ENCODE measurements at places on chromosomes 1 and 21.

DNA sequence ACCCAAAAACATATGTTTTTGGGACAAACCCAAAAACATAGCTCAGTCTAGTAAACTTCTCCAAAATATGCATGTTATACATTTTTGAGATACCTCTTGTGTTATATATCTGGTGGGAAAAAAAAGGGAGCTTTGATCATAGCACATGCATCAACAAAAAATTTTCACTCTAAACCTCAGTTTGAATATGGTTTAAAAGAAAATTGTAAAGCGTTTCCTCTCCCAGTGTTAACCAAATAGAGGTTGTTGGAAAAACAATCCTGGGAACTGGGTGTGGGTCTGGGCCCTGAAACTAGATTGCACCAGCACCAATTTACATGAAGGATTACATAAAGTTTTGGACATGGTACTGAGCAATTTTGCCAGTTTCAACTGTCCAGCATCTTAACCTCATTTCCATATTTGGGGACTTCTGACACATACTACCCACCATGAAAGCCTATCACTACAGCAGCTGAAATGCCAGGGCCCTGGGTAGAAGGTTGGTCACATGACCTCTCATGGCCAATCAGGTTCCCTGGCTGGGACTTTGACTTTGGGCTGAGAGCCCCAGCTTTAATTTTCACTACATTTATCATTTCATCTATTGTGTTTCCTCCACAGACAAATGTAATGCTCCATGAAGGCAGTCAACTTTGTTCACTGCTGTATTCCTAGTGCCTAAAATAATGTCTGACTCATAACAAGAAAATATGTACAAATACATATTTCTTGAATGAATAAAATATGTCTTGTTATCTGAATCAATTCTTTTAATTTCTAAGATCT is 150.7 kb downstream of the SETD4 start:
- H3K4me1 ChIP-seq: peaks cover 19% of the 10 kb centered on the region
- no peaks in the 10 kb centered on the region for H3K27me3 ChIP-seq
- DNase-seq: no peak

DNA sequence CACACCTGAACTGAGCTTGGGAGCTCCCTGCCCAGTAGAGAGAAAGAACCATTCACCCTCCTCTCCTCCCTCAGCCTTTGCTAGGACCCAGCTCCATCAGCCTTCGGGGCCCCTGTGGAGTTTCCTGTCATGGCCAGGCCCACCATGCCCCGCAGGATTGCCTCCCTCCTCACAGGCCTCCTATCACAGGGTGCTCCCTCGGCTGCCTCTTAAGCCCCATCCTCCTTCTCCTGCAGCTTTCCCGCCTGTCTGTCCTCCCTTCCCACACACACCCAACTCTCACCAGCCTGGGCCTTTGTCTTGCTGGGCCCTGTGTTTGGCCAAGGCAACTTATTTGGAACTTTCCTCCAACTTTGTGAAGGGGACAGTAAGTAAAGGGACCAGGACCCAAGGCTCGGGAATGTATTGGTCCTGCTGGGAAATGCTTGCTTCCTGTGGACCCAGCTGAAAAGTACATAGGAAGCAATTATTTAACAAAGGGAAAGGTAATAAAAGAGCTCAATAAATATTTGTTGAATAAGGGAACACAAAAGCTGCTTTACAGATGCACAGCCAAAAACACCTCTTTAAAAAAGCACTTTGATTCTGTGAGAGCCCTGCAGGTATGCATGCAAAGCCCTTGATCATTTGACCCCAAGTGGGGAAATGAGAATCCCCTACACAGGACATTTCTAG is 31.6 kb upstream of the TENT5C start:
- H3K4me3 ChIP-seq: no peak overlapping the region
- DNase-seq: no peak
- no peak overlapping the region for H3K27ac ChIP-seq
- no peaks in the 10 kb centered on the region for H3K36me3 ChIP-seq

DNA sequence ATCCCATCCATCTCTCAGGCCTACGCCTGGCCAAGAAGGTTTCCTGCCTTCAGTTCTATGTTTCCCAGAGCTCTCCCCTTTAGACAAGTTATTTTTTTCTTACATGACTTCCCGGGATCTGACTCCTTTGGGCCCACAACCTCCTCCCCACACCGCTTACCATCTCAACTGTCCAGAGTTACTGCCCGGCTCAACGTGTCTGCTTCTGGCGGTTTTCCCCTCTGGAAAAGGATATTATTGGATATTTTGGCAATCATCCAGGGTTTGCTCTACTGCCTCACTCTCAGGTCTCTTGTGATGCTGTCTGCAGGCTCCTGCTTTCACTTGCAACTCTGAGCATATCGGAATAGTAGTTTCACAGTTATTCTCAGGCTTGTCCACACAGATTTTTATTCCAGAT is 318.2 kb upstream of the CAMK1G start:
- no peaks in the 10 kb centered on the region for H3K27me3 ChIP-seq
- no peaks in the 10 kb centered on the region for H3K36me3 ChIP-seq
- H3K4me1 ChIP-seq: no peaks in the 10 kb centered on the region
- no peak for DNase-seq

GRCh38 chr1:234602334-234603220 is 7.4 kb downstream of the IRF2BP2 start:
- H3K4me1 ChIP-seq: peaks cover 81% of the 10 kb centered on the region
- DNase-seq: peak; percentile 79
- peak overlapping the region; percentile 3 for H3K27ac ChIP-seq
- peak overlapping the region; percentile 89 for H3K4me3 ChIP-seq
- no peaks in the 10 kb centered on the region for H3K27me3 ChIP-seq
- peaks cover 40% of the 10 kb centered on the region for H3K36me3 ChIP-seq

DNA sequence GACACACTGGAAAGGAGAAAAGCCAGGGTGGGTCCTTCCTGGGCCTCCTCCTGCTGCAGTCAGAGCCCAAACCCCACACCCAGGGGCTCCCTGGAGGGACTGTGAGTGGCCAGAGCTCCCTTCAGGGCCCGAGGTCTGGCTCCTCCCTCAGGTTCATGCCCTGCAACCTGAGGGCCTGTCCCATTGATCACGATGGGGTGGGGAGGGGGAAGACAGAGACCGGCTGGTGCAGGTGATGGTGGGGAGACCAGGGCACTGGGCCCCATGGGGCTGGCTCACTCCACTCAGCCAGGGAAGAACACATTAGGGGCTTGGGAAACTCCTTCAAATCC is 30.1 kb upstream of the NPPB start:
- H3K27ac ChIP-seq: no peak overlapping the region
- H3K4me3 ChIP-seq: no peak overlapping the region
- H3K36me3 ChIP-seq: no peaks in the 10 kb centered on the region
- H3K4me1 ChIP-seq: peaks cover 9% of the 10 kb centered on the region

- H3K27me3 ChIP-seq: no peaks in the 10 kb centered on the region
- no peak overlapping the region for H3K4me3 ChIP-seq
Observed at GRCh38 chr1:113185463-113186104, 112.6 kb downstream of the LRIG2 start.

- H3K27me3 ChIP-seq: no peaks in the 10 kb centered on the region
- no peak overlapping the region for H3K4me3 ChIP-seq
- H3K27ac ChIP-seq: no peak overlapping the region
- no peaks in the 10 kb centered on the region for H3K4me1 ChIP-seq
- no peaks in the 10 kb centered on the region for H3K36me3 ChIP-seq
Observed at GRCh38 chr1:83931658-83932253, 67.2 kb downstream of the TTLL7 start.

DNA sequence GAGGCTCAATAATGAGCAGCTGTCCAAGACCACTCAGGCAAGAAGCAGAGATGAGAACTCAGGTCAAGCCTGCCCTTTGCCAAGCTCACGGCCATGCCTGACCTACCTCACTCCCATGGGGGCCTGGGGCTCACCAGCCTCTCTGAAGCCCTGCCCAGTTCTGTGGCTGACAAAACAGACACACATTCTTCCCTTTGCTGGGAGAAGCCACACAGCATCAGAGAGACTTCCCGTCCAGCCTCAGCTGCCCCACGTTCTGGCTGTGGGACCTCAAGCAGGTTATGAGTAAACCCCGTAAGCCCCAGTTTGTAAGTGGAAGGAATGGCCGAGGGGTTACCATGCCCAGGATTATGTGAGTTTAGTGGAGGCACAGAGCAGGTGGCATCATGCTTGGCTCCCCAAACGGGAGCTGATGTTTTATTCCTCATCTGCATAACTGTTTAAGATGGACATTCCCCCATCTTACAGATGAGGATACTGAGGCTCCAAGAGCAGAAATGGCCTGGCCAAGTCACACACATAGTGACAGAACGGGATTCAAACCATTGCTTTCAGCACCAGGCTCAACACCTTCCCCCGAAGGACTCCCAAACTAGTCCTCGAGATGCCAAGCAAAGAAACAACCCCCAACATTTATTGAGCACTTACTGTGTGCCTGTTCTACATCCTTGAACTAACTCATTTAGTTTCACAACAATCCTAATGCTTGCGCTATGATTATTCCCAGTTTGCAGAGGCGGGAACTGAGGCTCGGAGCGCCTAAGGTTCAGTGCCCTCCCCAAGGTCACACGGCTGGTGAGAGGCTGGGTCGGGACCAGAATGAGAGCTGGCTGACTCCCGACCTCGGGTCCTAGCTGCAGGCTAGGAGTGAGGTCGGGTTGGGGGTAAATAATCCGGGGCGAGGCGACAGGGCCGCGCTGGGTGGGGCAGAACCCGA is 49.1 kb upstream of the LAPTM5 start:
- peaks cover 88% of the 10 kb centered on the region for H3K27me3 ChIP-seq
- H3K4me3 ChIP-seq: no peak overlapping the region
- H3K36me3 ChIP-seq: no peaks in the 10 kb centered on the region
- H3K4me1 ChIP-seq: no peaks in the 10 kb centered on the region

DNA sequence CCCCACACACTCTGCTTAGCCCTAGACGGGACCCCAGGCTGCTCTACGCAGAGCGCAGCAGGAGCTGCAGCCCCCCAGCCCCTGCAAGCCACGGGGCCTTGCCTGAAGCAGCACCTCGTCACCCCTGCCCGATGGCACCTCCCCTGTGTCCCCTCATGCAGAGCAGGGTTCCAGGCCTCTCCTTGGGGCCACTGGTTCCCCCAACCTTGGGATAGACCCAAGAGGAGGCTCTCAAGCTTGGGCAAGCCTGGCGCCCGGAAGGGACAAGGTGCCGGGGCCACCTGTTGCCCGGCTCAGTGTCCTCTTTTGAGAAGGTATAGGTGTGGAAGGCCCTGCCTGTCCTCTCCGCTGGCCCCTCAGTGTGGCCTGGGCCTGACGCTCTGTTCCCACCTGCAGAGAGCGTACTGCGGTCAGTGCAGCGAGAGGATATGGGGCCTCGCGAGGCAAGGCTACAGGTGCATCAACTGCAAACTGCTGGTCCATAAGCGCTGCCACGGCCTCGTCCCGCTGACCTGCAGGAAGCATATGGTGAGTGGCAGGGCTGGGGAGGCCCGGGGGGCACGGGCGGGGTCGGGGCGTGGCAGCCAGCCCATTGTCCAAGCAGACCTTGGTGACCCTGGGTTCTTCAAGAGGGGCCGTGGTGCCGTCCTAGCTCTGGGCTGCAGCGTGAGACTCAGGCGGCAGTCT is 50.6 kb downstream of the FAAP20 start:
- H3K36me3 ChIP-seq: no peaks in the 10 kb centered on the region
- no peak overlapping the region for H3K4me3 ChIP-seq
- no peaks in the 10 kb centered on the region for H3K27me3 ChIP-seq
- peaks cover 86% of the 10 kb centered on the region for H3K4me1 ChIP-seq
- no peak for DNase-seq

- H3K4me3 ChIP-seq: no peak overlapping the region
- H3K36me3 ChIP-seq: no peaks in the 10 kb centered on the region
- H3K27me3 ChIP-seq: no peaks in the 10 kb centered on the region
- H3K27ac ChIP-seq: no peak overlapping the region
- no peak for DNase-seq
- H3K4me1 ChIP-seq: no peaks in the 10 kb centered on the region
Observed at GRCh38 chr1:62652387-62652786, 35.8 kb downstream of the DOCK7 start.

GRCh38 chr1:182107209-182107608 is 45.7 kb upstream of the ZNF648 start:
- H3K27ac ChIP-seq: no peak overlapping the region
- no peak for DNase-seq
- H3K4me3 ChIP-seq: no peak overlapping the region
- no peaks in the 10 kb centered on the region for H3K4me1 ChIP-seq
- no peaks in the 10 kb centered on the region for H3K36me3 ChIP-seq

GRCh38 chr1:112549590-112549989 is 40.8 kb downstream of the WNT2B start:
- H3K4me3 ChIP-seq: no peak overlapping the region
- no peaks in the 10 kb centered on the region for H3K4me1 ChIP-seq
- peaks cover 6% of the 10 kb centered on the region for H3K36me3 ChIP-seq

GRCh38 chr1:119878171-119878570 is 18.1 kb downstream of the ADAM30 start:
- no peak for DNase-seq
- H3K4me1 ChIP-seq: peaks cover 18% of the 10 kb centered on the region
- H3K4me3 ChIP-seq: no peak overlapping the region
- H3K27me3 ChIP-seq: no peaks in the 10 kb centered on the region
- no peaks in the 10 kb centered on the region for H3K36me3 ChIP-seq

GRCh38 chr1:200546577-200546976 is 74.0 kb downstream of the KIF14 start:
- no peaks in the 10 kb centered on the region for H3K4me1 ChIP-seq
- no peaks in the 10 kb centered on the region for H3K27me3 ChIP-seq
- no peaks in the 10 kb centered on the region for H3K36me3 ChIP-seq

DNA sequence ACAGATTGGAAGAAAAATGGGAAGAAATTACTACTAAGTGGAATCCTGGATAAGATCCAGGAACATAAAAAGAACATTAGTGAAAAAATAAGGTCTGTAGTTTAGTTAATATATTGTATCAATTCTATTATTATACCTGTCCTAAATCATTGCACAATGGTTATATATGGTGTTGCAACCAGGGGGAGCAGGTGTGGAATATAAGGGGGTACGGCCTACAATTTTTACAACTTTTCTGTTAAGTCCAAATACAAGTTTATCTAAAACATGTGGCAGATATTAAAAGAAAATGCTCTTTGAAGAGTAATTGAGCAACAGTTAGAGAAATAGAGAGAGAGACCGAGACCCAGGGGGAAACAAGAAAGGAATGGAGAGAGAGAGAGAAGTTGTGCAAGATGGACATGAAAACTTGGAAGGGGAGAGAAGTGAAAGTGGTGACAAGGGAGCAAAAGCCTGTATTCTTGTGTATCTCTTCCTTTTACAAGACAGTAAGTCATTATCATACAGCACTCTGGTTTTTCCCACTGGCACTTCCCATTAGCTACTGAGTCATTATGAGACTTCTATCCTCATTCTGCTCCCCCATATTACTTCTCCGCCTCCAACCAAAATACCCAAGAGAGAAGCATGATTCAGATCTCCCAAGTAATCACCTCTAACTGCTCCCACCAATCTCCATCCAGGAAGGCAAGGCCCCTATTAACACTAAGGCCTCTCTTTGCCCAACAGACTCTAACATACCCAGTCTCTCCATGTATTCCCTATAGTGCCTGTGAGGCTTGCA is 22.3 kb upstream of the TRAF3IP3 start:
- peak; percentile 79 for DNase-seq
- H3K27ac ChIP-seq: peak overlapping the region; percentile 59
- no peaks in the 10 kb centered on the region for H3K36me3 ChIP-seq
- peaks cover 28% of the 10 kb centered on the region for H3K4me1 ChIP-seq
- no peak overlapping the region for H3K4me3 ChIP-seq

- no peak within 1 kb of the TSS for H3K27ac ChIP-seq
- no peak within 1 kb of the TSS for H3K4me3 ChIP-seq
- no peaks in the 10 kb centered on the region for H3K36me3 ChIP-seq
- peaks cover 4% of the 10 kb centered on the region for H3K4me1 ChIP-seq
- DNase-seq: peak; percentile 22
Observed at GRCh38 chr1:230426246-230427093, at the start of gene PGBD5. Gene PGBD5, minus strand, starts transcription at chr1:230426332. Its CDS starts 404 bp downstream, at chr1:230425928.
